Midbrain (tissue), 1 donor: ENCODE measurements at places on chromosomes 16 and 17.
A peak's percentile ranks its signal among the peaks of the same experiment; 100 is the strongest.

GRCh38 chr17:65293584-65294180, 156.5 kb downstream of the RGS9 start:
- DNase-seq: no peak

GRCh38 chr17:16486373-16487250, 5.4 kb downstream of the LRRC75A start:
- peak; percentile 41 for DNase-seq

- no peak for DNase-seq
Observed at GRCh38 chr17:43834106-43834505, 1.2 kb upstream of the MPP3 start.

GRCh38 chr17:74316220-74316619, 9.8 kb upstream of the KIF19 start:
- DNase-seq: no peak
